ENCODE measurements at places on chromosomes 7 and 10.

DNA sequence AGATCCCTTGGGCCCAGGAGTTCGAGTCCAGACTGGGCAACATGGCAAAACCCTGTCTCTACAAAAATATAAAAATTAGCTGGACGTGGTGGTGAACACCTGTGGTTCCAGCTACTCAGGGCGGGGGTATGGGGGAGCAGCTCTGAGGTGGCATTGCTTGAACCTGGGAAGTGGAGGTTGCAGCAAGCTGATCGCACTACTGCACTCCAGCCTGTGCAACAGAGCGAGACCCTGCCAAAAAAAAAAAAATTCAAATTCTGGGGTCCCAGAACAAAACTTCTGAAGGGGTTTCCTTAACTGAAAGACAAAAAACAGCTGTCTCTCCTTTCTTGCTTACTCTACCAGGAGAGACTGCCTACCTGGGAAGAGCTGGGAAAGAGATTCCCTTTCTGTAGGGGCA, 27.0 kb downstream of the DNMBP start:
- no peak for DNase-seq

DNA sequence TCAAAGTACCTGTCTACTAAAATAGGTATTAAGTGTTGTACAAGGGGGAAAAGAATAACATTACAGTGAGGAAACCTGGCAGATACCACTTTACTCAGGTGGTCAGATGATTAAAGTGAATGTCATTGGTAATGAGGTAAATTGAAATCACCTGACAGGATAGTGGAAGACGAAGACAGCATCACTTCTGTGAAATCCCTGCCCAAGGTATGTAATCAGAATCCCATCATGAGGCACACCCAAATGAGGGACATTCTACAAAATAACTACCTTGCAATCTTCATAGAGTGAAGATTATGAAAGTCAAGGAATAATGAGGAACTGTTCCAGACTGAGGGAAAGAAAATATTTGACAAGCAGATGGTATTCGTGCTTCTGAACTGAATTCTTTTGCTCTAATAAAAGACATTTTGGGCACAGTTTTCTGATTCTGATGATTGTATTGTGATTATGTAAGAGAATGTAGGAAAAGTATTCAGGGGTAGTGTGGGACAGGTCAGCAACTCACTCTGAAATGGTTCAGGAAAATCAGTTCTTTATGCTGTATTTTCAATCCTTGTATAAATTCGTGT, 33.3 kb upstream of the ARMS2 start:
- DNase-seq: no peak

- DNase-seq: no peak
Observed at GRCh38 chr7:155340071-155340531, 42.4 kb downstream of the INSIG1 start.

- no peak for DNase-seq
Observed at GRCh38 chr10:30313579-30314350, 35.3 kb downstream of the MTPAP start.

DNA sequence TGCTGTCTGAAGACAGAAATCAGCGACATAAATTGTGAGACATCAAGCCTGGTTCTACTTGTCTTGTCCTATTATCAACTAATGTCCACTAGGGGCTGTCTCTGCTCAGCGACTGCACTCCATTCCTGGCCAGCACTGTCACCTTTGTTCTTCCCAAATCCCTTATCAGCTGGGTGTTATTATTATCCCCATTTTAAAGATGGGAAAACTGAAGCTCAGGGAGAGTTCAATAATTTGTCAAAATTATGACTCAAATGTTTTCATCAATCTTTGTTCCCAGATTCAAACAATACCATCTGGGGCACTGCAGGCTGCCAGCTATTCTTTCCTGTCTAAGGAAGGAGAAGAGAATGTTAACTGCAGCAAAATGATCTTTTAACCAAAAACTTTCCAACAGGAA, 431.6 kb upstream of the NFE2L3 start:
- DNase-seq: no peak

- no peak for DNase-seq
Observed at GRCh38 chr10:98330987-98331386, 63.0 kb upstream of the LOXL4 start.

- peak; percentile 77 for DNase-seq
Observed at GRCh38 chr10:25682203-25682851, 251.7 kb upstream of the MYO3A start.

DNA sequence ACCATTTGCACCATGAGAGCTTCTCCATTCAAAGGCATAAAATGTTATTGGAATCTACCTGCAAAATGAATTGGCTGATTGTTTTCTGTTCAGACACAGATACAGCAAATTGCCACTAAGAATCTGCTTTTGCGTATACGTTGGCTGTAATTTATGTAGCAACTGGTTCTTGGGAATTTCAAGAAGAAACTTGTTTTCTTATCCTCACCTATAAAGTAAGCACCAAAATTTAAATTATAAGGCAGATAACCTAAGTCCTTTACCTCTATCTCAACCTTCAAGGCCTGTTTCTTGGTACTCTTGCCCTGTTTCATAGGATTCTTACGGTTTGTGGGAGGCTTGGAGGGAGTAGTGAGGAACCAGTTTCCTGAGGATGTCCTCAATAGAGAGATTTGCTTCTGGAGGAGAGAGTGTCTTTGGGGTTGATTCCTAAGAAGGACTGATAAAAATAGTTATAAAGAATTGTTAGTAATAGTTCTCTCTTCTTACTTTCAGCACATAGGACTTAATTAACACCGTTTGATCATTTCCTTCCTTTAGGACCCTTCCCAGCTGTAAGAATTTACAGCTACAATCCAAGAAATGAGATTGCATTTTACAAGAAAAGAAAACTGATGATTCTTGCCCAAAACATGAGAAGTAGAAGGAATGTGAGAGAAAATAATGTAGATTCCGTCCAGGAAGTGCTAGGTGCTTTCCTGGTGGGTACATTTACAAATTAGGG, 2.0 kb downstream of the STAMBPL1 start:
- DNase-seq: no peak

DNA sequence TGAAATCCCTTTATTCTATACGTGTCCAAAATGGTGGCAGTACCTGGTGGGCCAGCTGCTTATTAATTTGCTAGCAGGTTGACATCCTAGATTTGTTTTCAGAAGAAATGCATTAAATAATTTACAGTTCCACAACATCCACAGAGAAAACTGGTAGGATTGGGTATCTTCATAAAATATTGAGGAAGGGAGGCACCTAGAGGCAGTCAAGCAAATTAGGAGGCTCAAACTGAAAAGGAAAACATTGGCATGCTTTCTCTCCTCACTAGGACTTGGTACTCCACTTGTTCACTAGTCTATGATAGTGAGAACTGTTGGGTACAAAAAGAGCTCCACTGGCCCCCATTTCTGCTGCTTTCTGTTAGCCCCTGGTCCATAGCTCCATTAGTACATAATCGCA, 18.3 kb upstream of the LRGUK start:
- no peak for DNase-seq

DNA sequence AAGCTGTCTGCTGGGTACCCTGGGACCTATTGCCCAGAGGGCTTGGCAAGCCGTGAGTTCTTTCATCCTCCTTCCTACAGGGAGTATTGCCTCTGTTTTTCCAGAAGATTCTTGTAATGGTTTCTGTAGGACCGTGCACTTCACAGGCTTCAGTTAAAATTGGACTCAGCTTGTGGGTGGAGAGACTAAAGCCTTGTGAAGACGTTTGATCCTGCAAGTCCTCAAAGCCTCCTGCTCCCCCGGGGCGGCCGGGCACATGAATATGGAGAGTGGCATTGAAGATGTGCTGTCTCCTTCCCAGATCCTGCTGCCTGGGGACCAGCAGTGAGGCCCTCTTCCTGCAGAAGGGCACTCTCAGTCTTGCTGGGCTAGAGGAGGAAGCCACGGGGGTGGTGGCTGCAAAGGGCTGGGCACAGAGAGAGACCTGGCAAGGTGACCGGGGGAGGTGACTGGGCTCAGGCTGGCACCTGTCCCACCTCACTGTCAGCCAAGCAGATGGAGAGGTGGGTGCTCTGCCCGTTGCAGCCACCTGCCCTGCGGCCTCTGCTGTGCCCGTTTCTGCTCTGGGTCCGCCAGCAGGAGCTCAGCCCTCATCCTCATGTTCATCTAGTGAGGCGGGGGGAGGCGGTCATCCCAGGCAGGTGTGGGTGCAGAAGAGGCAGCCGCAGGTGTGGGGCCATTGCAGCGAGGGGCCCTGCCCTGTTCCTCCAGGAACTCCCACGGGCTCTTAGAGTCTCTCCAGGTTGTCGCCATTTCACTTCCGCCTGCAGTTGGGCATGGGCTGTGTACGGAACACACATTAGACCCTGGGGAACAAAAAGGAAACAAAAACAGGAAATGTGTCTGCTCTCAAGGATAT, 55.7 kb downstream of the TMEM209 start:
- no peak for DNase-seq

- no peak for DNase-seq
Observed at GRCh38 chr7:75960372-75960771, 34.0 kb downstream of the TMEM120A start.

GRCh38 chr7:141342621-141343408, 208.4 kb upstream of the AGK start:
- no peak for DNase-seq

GRCh38 chr10:3067118-3067858, at the start of gene PFKP:
TSS of gene PFKP (plus strand) at chr10:3067548. CDS start at chr10:3067596, 48 bp downstream.
- peak; percentile 67 for DNase-seq

DNA sequence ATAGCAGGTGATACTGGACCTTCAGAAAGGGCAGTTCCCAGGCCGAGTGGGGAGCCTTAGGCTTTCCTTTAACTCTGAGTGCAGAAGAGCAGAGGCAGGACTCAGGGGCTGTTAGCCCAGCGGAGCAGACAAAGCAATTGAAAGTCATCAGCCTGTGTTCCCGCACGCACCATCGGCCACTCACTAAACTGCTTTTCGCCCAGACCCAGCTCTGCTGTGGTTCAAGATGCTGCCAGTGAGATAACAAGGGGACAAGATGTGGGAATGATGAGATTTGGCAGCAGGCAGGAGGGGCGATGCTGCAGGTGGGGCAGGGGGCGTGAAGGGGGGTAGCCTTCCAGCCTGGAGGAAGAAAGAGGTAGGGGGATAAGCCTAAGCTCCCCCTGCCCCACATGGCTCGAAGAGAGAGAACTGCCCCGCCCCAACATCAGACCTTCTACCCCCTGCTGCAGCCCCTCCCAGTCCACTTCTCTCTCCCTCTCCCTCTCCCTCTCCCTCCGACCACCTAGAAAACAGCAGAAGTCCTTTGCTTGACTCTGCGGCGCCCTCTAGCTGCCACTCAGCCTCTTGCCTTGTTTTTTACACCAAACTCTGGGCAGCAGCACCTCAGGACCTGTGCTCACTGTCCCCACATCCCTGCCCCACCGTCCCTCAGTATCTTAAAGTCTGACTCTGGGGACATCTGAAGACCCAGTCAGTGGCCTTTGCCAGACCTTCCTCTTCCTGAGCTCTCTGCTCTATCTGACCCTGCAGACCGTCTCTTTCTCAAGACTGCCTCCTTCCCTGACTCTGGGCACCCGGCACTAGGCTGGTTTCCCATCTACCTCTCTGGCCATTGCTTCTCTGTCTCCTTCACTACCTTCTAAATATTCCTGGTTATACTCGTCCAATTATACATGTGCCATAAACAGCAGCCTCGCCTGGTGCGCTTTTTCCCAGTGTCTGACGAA, 110.5 kb downstream of the C10orf105 start:
- peak; percentile 84 for DNase-seq

GRCh38 chr7:144834641-144835144, 1.2 kb downstream of the TPK1 start:
- DNase-seq: no peak

GRCh38 chr10:6396652-6397051, 183.4 kb downstream of the PRKCQ start:
- DNase-seq: peak; percentile 51

DNA sequence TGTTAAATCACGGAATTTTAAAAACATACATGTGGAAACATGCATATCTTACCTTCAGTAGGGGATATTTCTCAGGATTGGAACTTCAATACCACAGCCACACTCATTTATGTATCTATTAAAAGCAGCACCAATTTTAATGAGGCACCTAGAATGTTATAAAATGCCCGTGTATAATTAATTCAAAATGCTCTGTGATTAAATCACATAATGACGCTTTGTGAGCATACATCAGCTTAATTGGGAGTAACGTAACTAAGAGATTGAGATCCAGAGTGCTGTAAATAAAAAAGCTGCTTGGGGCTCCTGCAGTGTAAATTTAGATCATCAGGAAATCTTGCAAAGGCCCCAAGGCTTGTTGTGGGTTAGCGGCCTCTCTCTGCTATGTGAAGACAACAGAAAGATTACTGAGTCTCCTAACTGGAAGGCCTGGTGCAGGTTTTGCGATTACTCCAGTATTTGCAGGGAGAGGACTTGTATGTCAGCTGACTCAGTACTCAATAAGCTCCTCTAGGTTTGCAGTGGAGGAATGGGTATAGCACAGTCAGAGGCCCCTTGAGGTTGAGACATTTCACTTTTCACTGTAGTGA, 195.5 kb upstream of the PHYHIPL start:
- DNase-seq: no peak

GRCh38 chr10:20396701-20397100, 500.4 kb downstream of the NEBL start:
- DNase-seq: no peak

- no peak for DNase-seq
Observed at GRCh38 chr7:124403587-124403986, 362.0 kb downstream of the GPR37 start.

- DNase-seq: no peak
Observed at GRCh38 chr7:90582164-90582563, 14.0 kb upstream of the CDK14 start.

Measured in astrocyte of the hippocampus (primary cell).